Activated CD4-positive, alpha-beta memory T cell treated with anti-CD3 and anti-CD28 coated beads for 36 hours (primary cell): ENCODE measurements at places on chromosomes 11 and 22. TPM values are rescaled to one million over a fixed set of nuclear protein-coding genes. Genes with fewer than 3 reads are reported as not detected.

AGBL2 gene
- 4.2 TPM for total RNA-seq

APOL4 gene
- total RNA-seq, result 0.53 TPM

CCND1 gene
- total RNA-seq, result 0.19 TPM

RASD2 gene
- not detected for total RNA-seq

LPXN gene
- 108 TPM for total RNA-seq

DNA sequence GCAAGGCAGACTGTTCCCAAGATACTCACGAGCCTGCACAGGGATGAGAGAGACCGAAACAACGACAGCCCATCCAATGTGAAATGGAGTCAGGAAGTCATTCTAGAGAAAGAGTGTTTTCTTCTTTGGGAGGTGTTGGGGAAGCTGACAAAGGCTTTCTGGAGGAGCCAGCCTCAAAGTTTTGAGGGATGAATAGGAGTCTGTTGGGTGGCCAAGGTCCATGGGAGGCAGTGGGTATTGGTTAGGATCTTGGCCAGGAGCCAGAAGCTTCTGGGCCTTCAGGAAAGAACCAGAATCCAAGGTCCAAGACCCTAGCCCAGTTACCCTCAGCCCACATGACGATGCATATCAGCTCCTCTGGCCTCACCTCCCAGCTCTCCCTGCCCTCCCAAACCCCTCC lies 59.9 kb upstream of the SHISAL1 start:
- DNase-seq, result no peak

DNA sequence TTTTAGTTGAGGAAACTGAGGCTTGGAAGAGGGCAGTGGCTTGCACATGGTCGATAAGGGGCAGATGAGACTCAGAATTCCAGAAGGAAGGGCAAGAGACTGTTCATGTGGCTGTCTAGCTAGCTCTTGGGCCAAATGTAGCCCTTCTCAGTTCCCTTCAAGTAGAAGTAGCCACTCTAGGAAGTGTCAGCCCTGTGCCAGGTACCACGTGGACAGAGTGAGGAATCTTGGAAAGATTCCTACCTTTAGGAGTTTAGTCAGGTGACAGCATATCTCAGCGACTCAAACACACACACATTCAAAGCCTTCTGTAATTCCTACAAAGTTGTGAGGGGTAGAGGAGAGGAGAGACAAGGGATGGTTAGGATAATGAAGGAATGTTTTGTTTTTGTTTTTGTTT lies 18.3 kb downstream of the PIK3IP1 start:
- no peak for DNase-seq

HTR3B gene
- not detected for total RNA-seq

PRG2 gene
- total RNA-seq, result 1.8 TPM

NTM gene
- not detected for total RNA-seq

GRCh38 chr11:30244265-30244664 lies 13.5 kb downstream of the FSHB start:
- no peak for DNase-seq

GRCh38 chr11:121134741-121135312 lies 33.8 kb downstream of the TECTA start:
- DNase-seq, result no peak
